CD4-positive, alpha-beta T cell (primary cell): ENCODE measurements at places on chromosomes 1 and 21. TPM values are rescaled to one million over a fixed set of nuclear protein-coding genes. Genes with fewer than 3 reads are reported as not detected.

Gene TMEM167B
- total RNA-seq: 70.2 TPM

DNA sequence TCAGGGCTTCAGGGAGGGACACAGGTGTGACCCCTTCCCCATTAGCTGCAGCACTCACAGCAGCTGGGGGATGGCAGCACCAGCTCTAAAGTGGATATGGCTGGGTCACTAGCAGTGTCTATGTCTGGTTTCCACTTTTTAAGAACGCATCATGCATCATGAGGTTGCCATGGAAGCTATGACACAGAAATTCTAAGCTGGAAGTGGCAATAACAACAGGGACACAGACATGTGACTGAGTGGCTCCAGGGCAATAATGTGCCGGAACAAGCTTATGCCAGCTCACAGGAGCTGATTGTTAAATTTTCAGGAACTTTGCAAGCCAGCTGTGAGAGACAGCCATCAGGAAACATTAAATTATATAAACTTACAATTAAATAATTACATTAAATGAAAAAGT lies 51.2 kb upstream of the NFASC start:
- H3K27ac ChIP-seq: no peak overlapping the region
- no peaks in the 10 kb centered on the region for H3K4me1 ChIP-seq
- H3K4me3 ChIP-seq: no peak overlapping the region

- no peak overlapping the region for H3K4me3 ChIP-seq
- no peak overlapping the region for H3K27ac ChIP-seq
- DNase-seq: no peak
- H3K27me3 ChIP-seq: peaks cover 38% of the 10 kb centered on the region
These were observed 1.8 kb upstream of the PTPN14 start for GRCh38 chr1:214553142-214553710.

GRCh38 chr1:183723571-183723970 lies 70.5 kb upstream of the APOBEC4 start:
- no peaks in the 10 kb centered on the region for H3K36me3 ChIP-seq
- H3K27ac ChIP-seq: no peak overlapping the region
- no peaks in the 10 kb centered on the region for H3K27me3 ChIP-seq
- no peaks in the 10 kb centered on the region for H3K4me1 ChIP-seq

Gene ANKRD65
- total RNA-seq: not detected

Gene YBX1
- total RNA-seq: 389 TPM

- H3K36me3 ChIP-seq: no peaks in the 10 kb centered on the region
- DNase-seq: no peak
- peaks cover 32% of the 10 kb centered on the region for H3K27me3 ChIP-seq
- no peak overlapping the region for H3K27ac ChIP-seq
- H3K4me1 ChIP-seq: no peaks in the 10 kb centered on the region
- no peak overlapping the region for H3K4me3 ChIP-seq
These were observed 418.5 kb upstream of the ESRRG start for GRCh38 chr1:217141711-217142110.

GRCh38 chr1:91948097-91948496 lies 1.1 kb upstream of the BRDT start:
- H3K27me3 ChIP-seq: no peaks in the 10 kb centered on the region
- H3K36me3 ChIP-seq: no peaks in the 10 kb centered on the region
- peaks cover 31% of the 10 kb centered on the region for H3K4me1 ChIP-seq
- no peak for DNase-seq
- H3K4me3 ChIP-seq: peak overlapping the region; percentile 48

DNA sequence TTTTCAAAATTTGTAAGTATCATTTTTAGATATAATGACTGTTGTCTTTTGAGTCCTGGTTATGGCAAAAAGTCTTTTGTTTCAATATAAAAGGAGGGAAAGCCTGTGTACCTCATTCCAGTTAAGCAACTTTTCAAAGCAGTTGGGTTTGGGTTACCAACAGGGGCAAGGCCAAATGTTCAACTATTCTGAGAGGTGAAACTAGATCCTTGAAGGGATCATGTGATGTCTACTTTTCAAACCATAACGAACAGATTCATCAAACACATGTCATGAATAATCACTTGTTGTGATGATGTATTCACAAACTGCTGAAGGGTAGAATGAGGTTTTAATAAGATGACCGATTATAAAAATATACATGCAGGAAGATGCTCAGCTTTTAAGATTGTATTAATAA lies 171.3 kb downstream of the HHAT start:
- DNase-seq: no peak
- no peak overlapping the region for H3K4me3 ChIP-seq
- no peaks in the 10 kb centered on the region for H3K4me1 ChIP-seq
- no peak overlapping the region for H3K27ac ChIP-seq
- H3K36me3 ChIP-seq: no peaks in the 10 kb centered on the region

DNA sequence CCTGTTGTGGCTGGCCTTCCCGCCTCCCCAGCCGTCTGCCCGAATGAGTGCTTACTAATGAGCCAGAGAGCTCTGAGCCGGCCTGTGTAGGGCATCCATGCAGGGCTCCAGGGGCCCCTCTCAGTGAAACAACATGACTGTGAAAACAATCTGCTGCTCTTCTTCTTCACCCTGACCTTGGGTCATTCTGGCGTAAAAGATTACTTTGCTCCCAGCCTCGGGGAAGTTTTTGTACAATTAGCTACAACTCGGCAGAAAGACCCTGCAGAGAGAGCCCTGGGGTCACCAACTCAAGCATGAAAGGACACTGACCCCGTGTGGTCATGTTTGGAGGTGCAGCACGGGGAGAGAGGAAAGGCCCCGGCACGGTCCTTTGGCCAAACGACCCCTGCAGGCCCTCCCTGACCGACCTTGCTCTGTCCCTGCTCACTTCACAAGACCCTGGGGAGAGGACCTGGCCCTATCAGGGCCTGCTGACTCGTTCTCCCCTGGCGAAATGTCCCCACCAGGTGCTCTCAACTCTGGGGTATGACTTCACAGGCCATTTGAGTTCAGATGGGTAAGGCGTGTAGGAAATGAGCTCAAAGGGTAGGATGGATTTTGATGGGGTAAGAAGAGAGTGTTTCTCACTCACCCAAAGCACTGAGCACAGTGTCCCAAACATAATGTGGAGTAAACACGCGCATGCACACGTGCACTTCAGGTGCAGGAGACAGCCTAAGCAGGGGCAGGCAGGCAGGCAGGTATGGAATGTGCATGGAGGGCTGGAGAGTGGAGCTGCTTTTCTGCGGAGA lies 22.9 kb upstream of the FAM20B start:
- H3K27ac ChIP-seq: no peak overlapping the region
- H3K4me3 ChIP-seq: no peak overlapping the region
- H3K27me3 ChIP-seq: no peaks in the 10 kb centered on the region
- peaks cover 22% of the 10 kb centered on the region for H3K4me1 ChIP-seq
- no peaks in the 10 kb centered on the region for H3K36me3 ChIP-seq
- DNase-seq: peak; percentile 58

GRCh38 chr1:84415396-84415795 lies 17.1 kb downstream of the DNASE2B start:
- no peaks in the 10 kb centered on the region for H3K27me3 ChIP-seq
- no peak for DNase-seq
- no peak overlapping the region for H3K27ac ChIP-seq
- H3K36me3 ChIP-seq: no peaks in the 10 kb centered on the region
- H3K4me3 ChIP-seq: no peak overlapping the region

Gene DENND2C
- 1.6 TPM for total RNA-seq

GRCh38 chr1:64212031-64212430 lies 8.6 kb downstream of the UBE2U start:
- H3K4me1 ChIP-seq: no peaks in the 10 kb centered on the region
- H3K27me3 ChIP-seq: no peaks in the 10 kb centered on the region
- H3K36me3 ChIP-seq: no peaks in the 10 kb centered on the region

Gene TNFSF4
- 0.33 TPM for total RNA-seq

GRCh38 chr1:163442231-163442879 lies 120.6 kb downstream of the NUF2 start:
- H3K4me1 ChIP-seq: no peaks in the 10 kb centered on the region
- H3K36me3 ChIP-seq: no peaks in the 10 kb centered on the region

- H3K36me3 ChIP-seq: no peaks in the 10 kb centered on the region
- no peaks in the 10 kb centered on the region for H3K4me1 ChIP-seq
- H3K27me3 ChIP-seq: no peaks in the 10 kb centered on the region
- no peak overlapping the region for H3K4me3 ChIP-seq
These were observed 13.0 kb downstream of the IL20 start for GRCh38 chr1:206878456-206878855.

DNA sequence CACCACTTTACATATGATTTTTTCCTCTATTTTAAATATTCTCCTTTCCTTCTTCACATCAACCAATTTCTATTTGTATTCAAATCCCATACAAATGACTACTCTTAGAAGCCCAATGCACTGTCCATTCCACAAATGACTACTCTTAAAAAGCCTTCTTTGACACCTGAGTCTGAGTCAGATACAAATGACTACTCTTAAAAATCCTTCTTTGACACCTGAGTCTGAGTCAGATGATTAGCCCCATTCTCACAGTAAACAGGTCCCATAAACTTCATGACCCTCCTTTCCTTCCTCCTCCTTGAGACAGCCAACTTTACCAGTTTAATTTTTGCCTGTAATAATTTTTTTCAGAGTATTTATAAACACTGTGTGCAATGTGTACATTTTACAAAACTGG lies 231.3 kb upstream of the USP25 start:
- H3K27me3 ChIP-seq: no peaks in the 10 kb centered on the region
- no peak for DNase-seq
- no peaks in the 10 kb centered on the region for H3K36me3 ChIP-seq
- no peak overlapping the region for H3K4me3 ChIP-seq
- no peaks in the 10 kb centered on the region for H3K4me1 ChIP-seq

Gene DCDC2B
- not detected for total RNA-seq

Gene RXFP4
- total RNA-seq: not detected

- H3K27ac ChIP-seq: no peak overlapping the region
- no peak for DNase-seq
- H3K4me1 ChIP-seq: no peaks in the 10 kb centered on the region
- no peaks in the 10 kb centered on the region for H3K36me3 ChIP-seq
These were observed 41.7 kb downstream of the PSMG1 start for GRCh38 chr21:39141502-39141901.

Gene LMX1A
- total RNA-seq: not detected

DNA sequence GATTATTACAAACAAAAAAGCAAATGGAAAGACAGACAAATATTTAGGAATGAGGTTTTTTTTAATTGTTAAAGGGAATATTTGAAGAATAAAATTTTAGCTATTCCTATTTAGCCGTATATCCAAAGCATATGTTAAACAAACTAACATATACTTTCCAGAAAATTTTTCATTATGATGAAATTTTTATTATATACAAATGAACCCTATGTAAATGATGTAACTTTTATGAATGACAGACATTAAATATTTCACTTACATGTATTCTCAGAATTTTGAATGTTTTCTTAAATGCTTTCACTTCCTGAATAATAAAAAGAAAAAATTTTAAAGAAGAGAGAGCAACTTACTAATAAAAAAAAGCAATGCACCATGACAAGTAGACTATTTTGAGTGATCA lies 15.8 kb downstream of the LHX9 start:
- no peak overlapping the region for H3K27ac ChIP-seq
- H3K27me3 ChIP-seq: peaks cover 10% of the 10 kb centered on the region
- no peak for DNase-seq
- no peaks in the 10 kb centered on the region for H3K36me3 ChIP-seq
- peaks cover 4% of the 10 kb centered on the region for H3K4me1 ChIP-seq

- H3K27ac ChIP-seq: no peak overlapping the region
- no peak for DNase-seq
- no peaks in the 10 kb centered on the region for H3K27me3 ChIP-seq
- H3K36me3 ChIP-seq: peaks cover 38% of the 10 kb centered on the region
These were observed 56.8 kb downstream of the RPRD2 start for GRCh38 chr1:150420560-150421265.

- H3K27me3 ChIP-seq: no peaks in the 10 kb centered on the region
- no peak overlapping the region for H3K27ac ChIP-seq
- H3K36me3 ChIP-seq: no peaks in the 10 kb centered on the region
- DNase-seq: no peak
- H3K4me1 ChIP-seq: peaks cover 3% of the 10 kb centered on the region
These were observed 8.4 kb upstream of the IL12RB2 start for GRCh38 chr1:67299296-67299695.

- H3K27me3 ChIP-seq: no peaks in the 10 kb centered on the region
- H3K27ac ChIP-seq: no peak overlapping the region
- DNase-seq: no peak
- H3K4me3 ChIP-seq: no peak overlapping the region
- H3K4me1 ChIP-seq: no peaks in the 10 kb centered on the region
These were observed 162.2 kb upstream of the LHX8 start for GRCh38 chr1:74971982-74972381.

DNA sequence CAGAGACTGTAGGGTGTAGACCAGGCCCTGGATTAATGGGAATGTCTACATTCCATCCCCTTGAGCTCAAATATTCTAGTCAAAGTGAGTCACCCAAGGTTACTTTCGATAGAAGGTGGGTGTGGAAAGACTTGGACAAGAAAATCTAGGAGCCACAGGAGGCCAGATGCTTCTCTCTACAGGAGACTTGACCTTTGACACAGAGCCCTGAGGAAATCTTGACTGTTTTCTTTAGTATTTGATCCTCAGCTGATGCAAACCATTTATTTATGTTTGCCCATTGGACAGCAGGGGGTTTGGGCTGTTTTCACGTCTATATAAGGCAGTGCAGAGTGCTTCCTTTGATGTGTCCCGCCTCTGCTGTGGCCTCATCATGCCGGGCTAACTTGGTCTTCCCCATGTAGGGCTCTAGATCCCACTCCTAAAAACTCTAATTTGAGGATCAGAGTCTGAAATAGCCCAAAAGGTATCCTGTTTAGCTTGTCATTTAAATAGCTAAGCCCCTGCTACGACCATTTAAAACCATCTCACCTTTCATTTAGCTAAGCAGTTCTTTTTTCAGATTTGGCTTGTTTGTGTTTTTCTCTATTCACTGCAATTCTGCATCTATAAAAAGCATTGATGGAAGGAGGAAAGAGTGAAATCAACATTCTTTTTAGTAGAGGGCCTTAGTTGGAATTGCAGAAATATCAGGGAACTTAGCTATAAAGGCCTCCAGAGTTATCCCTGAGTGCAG lies 15.5 kb upstream of the MAP3K7CL start:
- H3K27me3 ChIP-seq: no peaks in the 10 kb centered on the region
- H3K4me1 ChIP-seq: no peaks in the 10 kb centered on the region
- H3K36me3 ChIP-seq: no peaks in the 10 kb centered on the region
- H3K27ac ChIP-seq: no peak overlapping the region

Gene PRSS38
- total RNA-seq: not detected

DNA sequence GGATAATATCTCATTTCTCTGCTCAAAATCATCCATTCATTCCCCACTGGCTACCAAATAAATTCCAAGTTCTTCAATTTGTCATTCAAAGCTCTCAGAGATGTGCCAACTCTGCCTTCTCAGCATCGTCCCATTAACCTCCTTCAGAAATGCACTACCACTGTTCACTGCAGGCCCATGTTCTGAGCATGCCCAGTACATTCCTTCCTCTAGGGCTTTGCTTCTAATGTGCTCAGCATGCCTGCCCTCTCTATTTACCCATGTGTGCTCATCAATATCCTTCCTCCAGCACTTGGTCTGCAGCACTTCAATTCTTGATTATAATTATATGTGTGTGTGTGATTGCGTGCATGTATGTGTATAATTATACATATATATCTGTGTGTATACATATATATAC lies 36.1 kb upstream of the RGS8 start:
- no peak overlapping the region for H3K27ac ChIP-seq
- no peak for DNase-seq
- H3K4me1 ChIP-seq: peaks cover 4% of the 10 kb centered on the region
- no peaks in the 10 kb centered on the region for H3K36me3 ChIP-seq

Gene FMOD
- not detected for total RNA-seq

Gene TRABD2B
- total RNA-seq: not detected
